ENCODE measurements at places on chromosomes 6 and 20.
A peak's percentile ranks its signal among the peaks of the same experiment; 100 is the strongest.

DNA sequence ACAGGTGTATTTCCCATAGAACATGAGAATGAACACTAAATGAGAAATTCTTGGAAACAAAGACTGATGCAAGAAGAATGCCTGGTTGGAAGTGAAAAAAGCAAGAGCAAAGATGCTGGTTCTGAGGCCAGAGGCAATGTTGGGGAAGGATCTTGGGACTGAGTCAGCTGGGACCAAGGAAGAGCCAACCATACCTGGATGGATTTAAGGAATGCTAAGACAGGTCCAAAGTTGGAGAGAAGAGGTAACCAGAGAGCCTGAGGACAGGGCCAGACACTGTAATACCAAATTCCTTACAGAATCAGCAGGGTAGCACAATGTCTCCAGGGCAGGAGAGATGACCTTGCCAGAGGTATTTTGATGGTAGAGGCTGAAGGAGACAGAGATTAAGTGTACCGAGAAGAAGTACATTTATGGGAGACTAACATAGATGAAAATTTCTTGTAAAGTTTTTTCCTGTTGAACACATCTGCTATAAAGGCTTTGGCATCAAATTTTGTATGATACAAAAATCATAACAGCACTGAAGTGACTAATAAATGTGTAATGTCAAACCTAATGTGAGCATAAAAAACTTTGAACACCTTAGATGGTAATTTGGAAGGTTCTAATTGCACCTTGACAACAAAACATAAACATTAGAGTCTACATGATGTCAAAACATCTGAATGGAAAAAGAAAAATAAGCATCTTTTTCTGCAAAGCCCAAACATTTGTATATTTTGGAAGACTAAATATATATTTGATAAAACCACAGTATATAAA lies 221.7 kb upstream of the MARCKS start:
- no peak for DNase-seq

GRCh38 chr6:168128631-168129291 lies 49.7 kb upstream of the FRMD1 start:
- DNase-seq: no peak

GRCh38 chr20:45347936-45348778 lies at the start of gene SDC4:
TSS of gene SDC4 (minus strand) at chr20:45348424. CDS start at chr20:45348384, 40 bp downstream.
- no peak for DNase-seq

GRCh38 chr6:132931936-132932514 lies 117.7 kb downstream of the RPS12 start:
- no peak for DNase-seq

GRCh38 chr6:89209457-89209856 lies 7.7 kb downstream of the GABRR1 start:
- DNase-seq: no peak

GRCh38 chr20:38840053-38840893 lies 34.8 kb downstream of the PPP1R16B start:
- no peak for DNase-seq

GRCh38 chr6:148364056-148364824 lies 21.6 kb downstream of the SASH1 start:
- no peak for DNase-seq

DNA sequence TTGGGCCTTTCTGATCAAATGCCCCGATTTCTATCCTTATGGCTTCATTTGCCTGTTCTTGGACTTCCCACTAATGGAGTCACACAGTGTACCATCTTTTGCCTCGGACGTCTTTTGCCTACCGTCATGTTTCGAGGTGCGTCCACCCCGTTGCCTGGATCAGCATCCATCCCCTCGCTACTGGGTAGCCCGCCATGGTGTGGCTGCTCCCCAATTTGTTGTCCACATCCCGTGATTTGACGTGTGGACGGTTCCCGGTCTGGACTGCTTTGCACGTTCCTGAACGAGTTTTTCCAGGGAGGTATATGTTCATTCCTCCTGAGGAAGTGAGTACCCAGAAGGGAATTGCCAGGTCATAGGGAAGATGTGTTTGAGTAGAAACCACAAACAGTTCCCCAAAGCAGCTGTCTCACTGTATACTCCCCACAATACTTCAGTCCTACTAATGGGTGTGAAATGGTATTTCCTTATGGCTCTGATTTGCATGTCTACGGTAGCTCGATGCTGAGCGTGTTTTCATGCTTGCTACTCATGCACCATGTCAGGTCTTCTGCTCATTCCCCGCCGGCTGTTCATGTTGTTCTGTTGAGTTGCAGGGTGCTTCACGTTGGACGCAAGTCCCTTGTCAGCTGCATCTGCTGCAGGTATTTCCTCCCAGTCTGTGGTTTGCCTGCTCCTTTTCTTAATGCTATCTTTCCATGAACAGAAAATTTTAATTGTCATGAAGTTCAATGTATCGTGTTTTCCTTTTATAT lies 86.8 kb upstream of the AFDN start:
- DNase-seq: no peak

DNA sequence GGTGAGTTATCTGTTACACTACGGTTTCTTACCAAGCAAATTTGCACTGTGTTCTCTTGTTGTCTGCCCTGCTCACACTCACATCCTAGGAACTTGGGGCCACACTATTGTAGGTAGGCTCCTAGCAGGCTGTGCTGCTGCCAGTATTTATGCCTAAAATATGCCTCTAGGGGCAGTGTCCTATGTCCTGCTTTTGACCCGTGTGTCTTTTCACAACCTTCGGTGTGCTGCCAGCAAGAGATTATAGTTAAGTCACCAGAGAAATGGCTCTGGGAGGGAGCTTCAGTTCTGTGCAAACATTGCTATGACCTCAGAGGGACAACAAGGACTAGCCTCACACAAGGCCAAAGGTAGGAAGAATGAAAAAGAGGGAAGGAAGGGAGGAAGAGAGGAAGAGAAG lies 8.9 kb upstream of the TAAR5 start:
- peak; percentile 37 for DNase-seq

DNA sequence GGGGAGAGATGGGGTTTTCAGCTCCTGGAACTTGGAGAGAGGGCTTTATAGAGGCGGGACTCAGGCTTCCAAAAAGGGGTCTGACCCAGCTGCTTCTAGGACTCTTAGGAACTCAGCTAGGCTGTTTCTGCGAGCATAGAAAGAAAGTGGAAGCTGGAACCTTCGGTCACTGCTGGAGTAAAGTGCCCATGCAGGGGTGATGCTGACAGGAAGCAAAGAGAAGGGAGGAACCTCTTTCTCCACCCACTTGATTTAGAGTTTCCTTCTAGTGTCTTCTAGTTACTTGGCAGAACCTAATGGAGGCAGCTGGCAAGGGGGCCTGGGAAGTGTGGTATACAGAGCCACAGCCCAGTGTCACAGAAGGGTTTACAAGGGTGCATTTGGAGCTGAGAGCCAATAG lies 283.6 kb downstream of the QKI start:
- DNase-seq: no peak

DNA sequence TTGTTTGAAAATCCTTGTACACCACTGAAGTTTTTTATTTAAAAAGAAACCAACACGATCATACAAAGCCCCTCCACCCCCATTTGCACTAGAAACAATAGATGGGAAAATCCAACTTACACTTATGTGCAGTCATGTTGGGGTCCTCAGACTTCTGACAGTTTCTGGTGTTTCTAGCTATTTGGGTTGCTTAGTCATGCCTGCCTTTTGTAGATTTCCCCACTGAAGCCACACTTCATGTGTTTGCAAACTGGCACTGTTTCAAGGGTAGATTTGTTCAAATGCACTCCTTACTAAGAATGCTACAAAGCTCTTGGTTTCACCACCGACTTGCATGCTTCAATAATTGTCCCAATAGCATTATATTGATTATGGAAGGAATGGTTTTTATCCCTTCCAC lies 1.5 kb downstream of the SH3BGRL2 start:
- DNase-seq: no peak

- no peak for DNase-seq
Observed at GRCh38 chr6:90162648-90163387, 133.8 kb downstream of the BACH2 start.

GRCh38 chr6:65295812-65296211 lies 411.2 kb downstream of the EYS start:
- DNase-seq: no peak

DNA sequence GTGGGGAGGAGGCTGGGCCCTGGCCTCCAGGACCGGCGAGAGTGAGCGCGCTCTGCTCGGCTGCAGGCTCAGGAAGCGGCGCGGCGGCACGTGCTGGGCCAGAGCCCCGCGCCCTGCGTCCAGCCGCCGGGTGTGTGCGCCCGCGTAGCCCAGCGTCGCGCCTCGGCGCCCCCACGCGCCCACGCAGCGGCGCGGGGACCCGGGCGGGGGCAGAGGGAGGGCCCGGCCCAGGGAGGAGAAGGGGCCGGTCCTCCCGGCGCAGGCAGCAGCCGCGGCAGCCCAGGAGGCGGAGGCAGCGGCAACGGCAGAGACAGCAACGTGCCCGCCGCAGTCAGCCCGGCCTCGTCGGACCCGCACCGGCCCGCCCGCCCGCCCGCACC lies at the start of gene EYA2:
Gene EYA2, plus strand, starts transcription at position 265 of the 380 bp plus-strand sequence. CDS start 95,168 bp downstream, outside the sequence.
- DNase-seq: no peak

DNA sequence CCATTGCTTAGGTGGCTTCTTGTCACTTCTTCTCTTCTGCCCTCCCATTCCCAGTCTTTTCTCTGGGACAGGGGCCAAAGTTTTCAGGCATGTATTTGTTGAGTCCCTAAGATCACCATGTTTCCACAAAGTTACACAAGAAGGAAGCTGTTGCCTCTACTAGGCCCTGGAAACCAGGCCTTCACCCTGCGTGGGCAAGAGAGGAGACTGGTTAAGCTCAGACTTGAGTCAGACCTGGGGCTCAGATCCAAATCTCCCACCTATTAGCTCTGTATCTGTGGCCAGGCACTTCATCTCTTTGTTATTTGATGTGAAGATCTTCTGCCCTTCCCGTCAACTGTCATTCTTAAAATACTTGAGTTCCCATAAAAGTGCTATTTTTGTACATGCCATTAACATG lies 154.6 kb downstream of the SASH1 start:
- no peak for DNase-seq

DNA sequence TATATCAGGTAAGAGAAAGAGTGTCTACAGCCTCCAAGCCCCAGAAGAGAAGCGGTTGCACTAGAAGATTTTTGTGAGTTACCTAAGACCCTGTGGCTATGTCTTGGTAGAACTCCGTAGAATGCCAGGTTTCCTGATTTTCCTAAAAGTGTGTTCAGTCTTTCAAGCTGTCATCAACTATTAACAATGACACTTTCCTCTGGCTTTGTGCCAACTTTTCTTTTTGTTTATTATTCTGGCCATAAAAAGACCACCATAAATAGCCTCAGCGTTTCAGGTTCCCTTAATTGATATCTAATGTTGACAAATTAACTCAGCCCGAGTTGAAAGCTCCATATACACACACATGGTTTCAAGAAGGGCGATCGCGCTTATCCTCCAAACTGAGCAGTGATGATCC lies 1.2 kb downstream of the PAK5 start:
- no peak for DNase-seq

- DNase-seq: no peak
Observed at GRCh38 chr6:150451807-150452427, 83.1 kb downstream of the IYD start.

- DNase-seq: peak; percentile 8
Observed at GRCh38 chr20:45111799-45112471, 3.0 kb downstream of the WFDC5 start.

DNA sequence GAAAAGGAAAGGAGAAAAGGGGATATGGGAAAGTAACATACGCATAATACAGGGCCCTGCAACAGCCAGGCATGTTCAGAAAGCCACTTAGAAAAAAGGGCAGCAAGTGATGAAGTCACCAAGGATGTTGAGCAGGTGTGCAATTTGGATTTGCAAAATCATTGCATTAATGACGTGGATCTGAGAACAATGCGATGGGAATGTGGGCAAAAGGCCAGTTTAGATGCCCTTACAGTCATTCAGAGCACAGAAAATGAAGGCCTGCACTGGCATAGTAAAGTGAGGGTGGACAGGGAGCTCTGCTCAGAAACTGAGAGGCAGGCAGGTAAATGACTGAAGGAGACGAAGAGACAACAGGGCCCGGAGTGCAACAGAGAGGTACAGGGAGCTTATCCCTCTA lies 123.7 kb upstream of the NHSL1 start:
- DNase-seq: no peak

GRCh38 chr20:62230696-62231095 lies 7.6 kb upstream of the OSBPL2 start:
- DNase-seq: no peak

DNA sequence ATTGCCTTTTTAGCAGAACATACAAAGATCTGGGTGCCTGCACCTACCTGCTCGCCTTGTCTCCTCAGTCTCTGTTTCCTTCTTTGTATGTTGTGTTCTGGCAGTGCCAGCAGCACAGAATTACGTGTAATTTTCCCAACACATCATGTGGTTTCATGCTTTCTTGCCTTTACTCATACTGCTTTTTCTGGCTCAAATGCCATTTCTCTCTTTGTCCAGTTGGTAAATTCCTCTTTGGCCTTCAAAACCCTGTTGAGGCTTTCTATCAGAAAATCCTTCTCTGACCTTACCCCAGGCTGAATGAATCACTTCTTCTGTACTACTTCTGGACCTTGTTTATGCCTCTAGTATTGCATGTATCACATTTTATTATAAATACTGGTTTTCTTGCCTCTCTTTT lies 31.8 kb downstream of the L3MBTL3 start:
- DNase-seq: no peak

- DNase-seq: no peak
Observed at GRCh38 chr6:133291671-133292070, 50.5 kb downstream of the EYA4 start.

DNA sequence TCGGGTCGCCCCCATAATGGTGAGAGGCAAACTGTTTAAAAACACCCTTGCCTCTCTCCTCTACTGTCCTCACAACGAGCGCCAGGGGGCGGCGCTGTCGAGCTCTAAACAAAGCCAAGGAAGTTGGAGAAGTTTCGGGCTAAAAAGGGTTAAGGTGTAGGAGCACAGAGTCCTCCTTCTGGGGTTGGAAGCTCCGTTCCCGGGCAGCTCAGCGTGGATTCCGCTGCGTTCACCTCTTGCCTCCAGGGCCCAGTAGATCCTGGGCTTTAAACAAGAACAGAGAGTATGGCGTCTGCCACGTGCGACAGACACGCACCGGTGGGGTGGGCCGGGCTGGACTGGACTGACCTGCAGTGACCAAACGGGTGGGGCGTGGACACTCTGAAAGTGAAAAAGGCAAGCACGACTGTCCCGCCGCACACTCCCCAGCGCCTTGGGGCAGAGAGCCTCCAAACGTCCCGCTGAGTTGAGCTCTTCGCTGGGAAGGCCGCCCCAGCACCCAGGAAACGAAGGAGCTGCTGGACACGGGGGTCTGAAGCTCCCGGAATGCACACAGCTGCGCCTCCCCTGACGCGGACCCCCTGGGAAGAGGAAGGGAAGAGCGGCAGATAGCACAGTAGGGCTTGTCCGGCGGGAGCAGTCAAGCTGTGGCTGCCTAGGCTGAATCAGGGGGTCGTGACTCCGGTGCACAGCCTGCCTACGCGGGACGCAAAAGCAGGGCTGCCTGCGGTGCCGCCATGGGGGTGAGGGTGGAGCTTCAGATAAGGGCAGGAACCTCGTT lies 1.6 kb upstream of the THBD start:
- DNase-seq: peak; percentile 89

DNA sequence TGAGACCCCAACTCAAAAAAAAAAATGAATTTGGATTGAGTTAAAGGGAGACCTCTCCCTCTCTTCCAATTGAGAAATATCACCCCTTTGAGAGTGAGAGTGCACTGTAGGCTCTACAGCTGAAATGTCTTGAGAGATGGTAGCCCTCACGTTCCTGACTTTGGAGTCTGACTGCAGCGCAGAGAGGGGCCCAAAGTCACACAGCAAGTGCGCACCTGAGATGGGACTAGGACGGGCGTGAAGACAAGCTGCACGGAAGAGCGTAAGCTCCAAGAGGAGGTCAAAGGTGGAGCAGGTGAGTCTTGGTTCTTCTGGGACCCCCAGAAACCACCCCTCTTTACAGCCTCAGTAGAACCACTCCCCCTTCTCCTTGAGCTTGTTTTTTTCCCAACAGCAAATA lies 643 bp downstream of the SLA2 start:
- no peak for DNase-seq

GRCh38 chr6:34546551-34547321 lies 9.4 kb downstream of the SPDEF start:
- no peak for DNase-seq

All from AML-193 (cell line).